ENCODE measurements at places on chromosomes 6 and 20. TPM values are rescaled to one million over a fixed set of nuclear protein-coding genes. Genes with fewer than 3 reads are reported as not detected.
A peak's percentile ranks its signal among the peaks of the same experiment; 100 is the strongest.

- no peak overlapping the region for H3K4me3 ChIP-seq
- no peak for DNase-seq
- H3K36me3 ChIP-seq, result no peaks in the 10 kb centered on the region
- H3K4me1 ChIP-seq, result no peaks in the 10 kb centered on the region
- H3K27me3 ChIP-seq, result no peaks in the 10 kb centered on the region
- no peak overlapping the region for H3K27ac ChIP-seq
Observed at GRCh38 chr6:50120300-50120699, 70.6 kb upstream of the DEFB112 start.

GRCh38 chr6:109455437-109456110 lies at the start of gene MICAL1:
Gene MICAL1, minus strand, starts transcription at chr6:109455772. Its CDS starts 1,576 bp downstream, at chr6:109454196.
- peak; percentile 71 for DNase-seq
- H3K27me3 ChIP-seq, result no peaks in the 10 kb centered on the region

LPIN3 gene
- 0.28 TPM for total RNA-seq

ZNF292 gene
- total RNA-seq, result 78.7 TPM

- H3K36me3 ChIP-seq, result no peaks in the 10 kb centered on the region
- H3K27ac ChIP-seq, result no peak overlapping the region
- peaks cover 31% of the 10 kb centered on the region for H3K4me1 ChIP-seq
- no peak overlapping the region for H3K4me3 ChIP-seq
- DNase-seq, result no peak
Observed at GRCh38 chr6:43809417-43810305, 39.6 kb downstream of the VEGFA start.

- no peak overlapping the region for H3K4me3 ChIP-seq
- H3K4me1 ChIP-seq, result peaks cover 45% of the 10 kb centered on the region
- peak overlapping the region; percentile 19 for H3K27ac ChIP-seq
- DNase-seq, result no peak
- no peaks in the 10 kb centered on the region for H3K27me3 ChIP-seq
Observed at GRCh38 chr20:23126281-23127061, 40.3 kb upstream of the CD93 start.

DNA sequence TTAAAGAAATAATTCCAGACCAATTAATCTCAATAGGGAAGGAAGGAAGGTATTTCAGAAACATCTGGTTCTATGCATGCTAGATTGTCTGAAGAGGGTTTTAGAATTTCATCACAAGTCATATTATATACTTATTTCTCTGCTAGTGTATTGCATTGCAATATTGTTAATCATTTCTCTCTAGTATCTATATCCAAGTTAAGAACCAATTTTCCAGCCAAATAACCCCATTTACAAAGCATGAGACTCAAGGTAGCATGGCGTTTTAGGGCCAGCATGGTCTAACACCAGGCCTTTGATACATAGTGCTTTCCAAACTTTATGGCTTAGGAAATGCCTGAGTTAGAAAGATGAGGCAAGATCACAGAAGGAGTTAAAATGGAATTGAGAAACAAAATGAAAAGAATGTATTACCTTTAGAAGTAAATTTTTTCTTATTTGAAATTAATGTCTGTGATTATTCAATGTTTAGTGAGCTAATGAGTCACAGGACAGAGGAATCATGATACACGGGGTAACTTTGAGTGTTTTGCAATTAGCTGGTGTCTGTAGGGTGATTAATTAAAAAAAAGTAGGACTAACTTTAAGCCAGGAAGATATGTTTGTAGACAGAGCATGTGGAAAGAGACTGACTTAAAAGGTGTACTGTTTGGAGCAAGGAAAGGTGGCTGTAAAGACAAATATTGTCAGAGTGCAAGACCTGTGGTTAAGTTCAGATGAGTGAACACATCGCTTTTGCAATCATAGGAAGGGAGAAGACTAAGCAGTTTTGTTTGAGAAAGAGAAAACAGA lies 1006.2 kb upstream of the CITED2 start:
- no peak overlapping the region for H3K4me3 ChIP-seq
- H3K36me3 ChIP-seq, result no peaks in the 10 kb centered on the region
- DNase-seq, result no peak
- H3K27me3 ChIP-seq, result no peaks in the 10 kb centered on the region
- H3K27ac ChIP-seq, result no peak overlapping the region
- no peaks in the 10 kb centered on the region for H3K4me1 ChIP-seq

DNA sequence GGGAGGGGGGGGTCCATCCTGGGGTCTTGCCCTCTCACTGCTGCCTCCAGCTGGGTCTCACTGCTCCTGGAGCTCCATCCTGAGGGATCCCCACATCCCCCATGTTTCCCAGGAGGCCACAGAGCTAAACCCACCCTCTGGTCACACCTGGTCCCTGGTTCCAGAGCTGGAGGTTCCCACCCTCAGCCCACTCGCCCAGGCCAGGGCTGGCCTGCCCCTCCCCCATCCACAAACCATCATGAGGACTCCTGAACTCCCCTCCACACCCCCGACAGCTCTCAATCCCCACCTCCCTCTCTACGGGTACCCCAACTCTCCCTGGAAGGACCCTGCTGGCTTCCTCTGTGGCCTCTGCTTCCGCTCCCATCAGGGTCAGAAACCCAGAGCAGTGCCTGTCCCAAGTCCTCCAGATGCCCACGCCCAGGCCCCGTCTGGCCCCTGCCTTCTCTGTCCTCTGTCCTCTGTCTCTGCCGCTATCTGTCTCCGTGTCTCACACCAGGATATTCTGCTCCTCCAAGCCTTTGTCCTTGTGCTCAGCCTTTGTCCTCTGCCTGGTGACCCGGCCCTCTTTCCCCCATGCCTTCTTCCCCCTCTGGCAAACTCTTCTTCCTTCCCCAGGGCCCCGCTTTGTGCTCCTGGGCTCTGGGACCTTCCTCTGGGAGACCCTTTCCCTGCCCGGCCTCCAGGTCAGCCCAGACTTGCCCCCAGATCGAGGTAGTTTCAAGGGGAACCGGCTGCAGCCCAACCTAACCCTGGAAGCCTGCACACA lies 74.0 kb downstream of the SRC start:
- H3K27ac ChIP-seq, result no peak overlapping the region
- DNase-seq, result no peak
- H3K4me1 ChIP-seq, result no peaks in the 10 kb centered on the region

GRCh38 chr6:15061180-15061641 lies 184.7 kb upstream of the JARID2 start:
- DNase-seq, result no peak
- no peaks in the 10 kb centered on the region for H3K36me3 ChIP-seq
- H3K4me1 ChIP-seq, result no peaks in the 10 kb centered on the region
- H3K4me3 ChIP-seq, result no peak overlapping the region

- no peak overlapping the region for H3K27ac ChIP-seq
- H3K4me1 ChIP-seq, result no peaks in the 10 kb centered on the region
- H3K36me3 ChIP-seq, result no peaks in the 10 kb centered on the region
- DNase-seq, result no peak
Observed at GRCh38 chr6:20608356-20608755, 74.1 kb downstream of the CDKAL1 start.

DNA sequence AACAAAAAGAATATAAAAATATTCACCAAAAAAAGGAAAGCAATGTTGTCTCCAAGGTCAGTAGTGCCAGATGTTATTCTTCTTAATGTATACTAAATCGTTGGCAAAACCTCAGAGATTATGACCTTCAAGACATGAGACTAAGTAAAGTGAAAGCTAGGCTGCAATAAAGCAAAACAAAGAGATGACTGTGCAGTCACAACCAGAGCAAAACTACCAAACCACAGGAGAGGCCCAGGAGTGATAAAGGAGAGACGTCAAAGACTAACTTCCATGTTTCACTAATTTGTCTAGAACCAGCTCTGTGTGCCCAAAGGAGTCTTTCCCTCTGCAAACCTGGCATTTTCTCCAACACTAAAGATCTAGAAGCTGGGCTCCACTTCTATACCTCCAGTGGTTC lies 155.9 kb upstream of the POU3F2 start:
- no peaks in the 10 kb centered on the region for H3K4me1 ChIP-seq
- no peaks in the 10 kb centered on the region for H3K27me3 ChIP-seq
- no peak overlapping the region for H3K4me3 ChIP-seq
- DNase-seq, result no peak
- H3K27ac ChIP-seq, result no peak overlapping the region

DNA sequence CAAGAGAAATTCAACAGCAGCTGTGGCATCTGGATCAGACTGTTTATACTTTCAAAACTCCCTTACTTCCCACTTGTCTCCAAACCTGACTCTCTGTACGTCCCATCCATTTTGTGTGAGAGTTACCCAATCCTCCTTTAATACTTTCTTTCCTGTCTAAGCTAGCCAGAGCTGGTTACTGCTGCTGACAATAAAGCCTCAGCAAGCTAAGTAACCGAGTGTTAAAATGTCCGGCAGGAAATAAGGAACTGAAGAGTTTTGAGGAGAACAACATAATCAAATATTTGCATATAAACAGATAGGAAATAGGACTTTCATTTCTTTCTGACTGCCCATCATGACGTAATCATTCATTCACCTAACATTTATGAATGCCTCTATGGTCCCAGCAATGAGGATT lies 11.6 kb downstream of the TMEM30A start:
- DNase-seq, result no peak
- H3K36me3 ChIP-seq, result peaks cover 5% of the 10 kb centered on the region
- no peaks in the 10 kb centered on the region for H3K4me1 ChIP-seq
- H3K27me3 ChIP-seq, result no peaks in the 10 kb centered on the region
- H3K4me3 ChIP-seq, result no peak overlapping the region

GRCh38 chr20:10200330-10200729 lies 18.3 kb upstream of the SNAP25 start:
- H3K4me3 ChIP-seq, result no peak overlapping the region
- no peaks in the 10 kb centered on the region for H3K27me3 ChIP-seq
- H3K27ac ChIP-seq, result no peak overlapping the region
- H3K4me1 ChIP-seq, result no peaks in the 10 kb centered on the region
- no peak for DNase-seq
- H3K36me3 ChIP-seq, result no peaks in the 10 kb centered on the region

GRCh38 chr20:11063444-11063843 lies 389.6 kb upstream of the JAG1 start:
- no peaks in the 10 kb centered on the region for H3K36me3 ChIP-seq
- no peaks in the 10 kb centered on the region for H3K4me1 ChIP-seq
- no peak overlapping the region for H3K4me3 ChIP-seq
- H3K27me3 ChIP-seq, result no peaks in the 10 kb centered on the region

GRCh38 chr20:53795170-53795569 lies 201.5 kb upstream of the ZNF217 start:
- no peak overlapping the region for H3K4me3 ChIP-seq
- H3K4me1 ChIP-seq, result no peaks in the 10 kb centered on the region
- no peak for DNase-seq
- no peaks in the 10 kb centered on the region for H3K36me3 ChIP-seq
- H3K27me3 ChIP-seq, result no peaks in the 10 kb centered on the region

- H3K36me3 ChIP-seq, result no peaks in the 10 kb centered on the region
- H3K27ac ChIP-seq, result no peak overlapping the region
- no peak overlapping the region for H3K4me3 ChIP-seq
- DNase-seq, result no peak
Observed at GRCh38 chr6:148223424-148223842, 119.2 kb upstream of the SASH1 start.

GRCh38 chr6:14075095-14075503 lies 42.5 kb upstream of the CD83 start:
- peak overlapping the region; percentile 71 for H3K27ac ChIP-seq
- no peaks in the 10 kb centered on the region for H3K36me3 ChIP-seq

LINC00237 gene
- total RNA-seq, result not detected

DDX43 gene
- total RNA-seq, result not detected

GRCh38 chr6:98828211-98828788 lies 6.1 kb upstream of the POU3F2 start:
- H3K4me1 ChIP-seq, result peaks cover 21% of the 10 kb centered on the region
- peaks cover 77% of the 10 kb centered on the region for H3K27me3 ChIP-seq
- no peak overlapping the region for H3K4me3 ChIP-seq
- DNase-seq, result no peak

SLC16A10 gene
- total RNA-seq, result 0.05 TPM

TRIM31 gene
- not detected for total RNA-seq

- H3K4me3 ChIP-seq, result no peak overlapping the region
- no peak overlapping the region for H3K27ac ChIP-seq
- H3K36me3 ChIP-seq, result no peaks in the 10 kb centered on the region
- DNase-seq, result no peak
- no peaks in the 10 kb centered on the region for H3K4me1 ChIP-seq
- H3K27me3 ChIP-seq, result no peaks in the 10 kb centered on the region
Observed at GRCh38 chr6:79686707-79687309, 55.7 kb downstream of the SH3BGRL2 start.

- DNase-seq, result no peak
- no peak overlapping the region for H3K27ac ChIP-seq
- no peak overlapping the region for H3K4me3 ChIP-seq
Observed at GRCh38 chr6:23213193-23213592, 643.8 kb downstream of the HDGFL1 start.

NKX2-2 gene
- total RNA-seq, result not detected

- H3K27ac ChIP-seq, result no peak overlapping the region
- DNase-seq, result no peak
- H3K27me3 ChIP-seq, result no peaks in the 10 kb centered on the region
- no peak overlapping the region for H3K4me3 ChIP-seq
- peaks cover 17% of the 10 kb centered on the region for H3K4me1 ChIP-seq
Observed at GRCh38 chr20:17936286-17936760, 32.3 kb downstream of the SNX5 start.

TCP1 gene
- total RNA-seq, result 230 TPM

- H3K4me3 ChIP-seq, result no peak overlapping the region
- peaks cover 9% of the 10 kb centered on the region for H3K4me1 ChIP-seq
- no peak overlapping the region for H3K27ac ChIP-seq
- no peaks in the 10 kb centered on the region for H3K27me3 ChIP-seq
- no peak for DNase-seq
- no peaks in the 10 kb centered on the region for H3K36me3 ChIP-seq
Observed at GRCh38 chr6:16442031-16442430, 203.6 kb downstream of the GMPR start.

DNA sequence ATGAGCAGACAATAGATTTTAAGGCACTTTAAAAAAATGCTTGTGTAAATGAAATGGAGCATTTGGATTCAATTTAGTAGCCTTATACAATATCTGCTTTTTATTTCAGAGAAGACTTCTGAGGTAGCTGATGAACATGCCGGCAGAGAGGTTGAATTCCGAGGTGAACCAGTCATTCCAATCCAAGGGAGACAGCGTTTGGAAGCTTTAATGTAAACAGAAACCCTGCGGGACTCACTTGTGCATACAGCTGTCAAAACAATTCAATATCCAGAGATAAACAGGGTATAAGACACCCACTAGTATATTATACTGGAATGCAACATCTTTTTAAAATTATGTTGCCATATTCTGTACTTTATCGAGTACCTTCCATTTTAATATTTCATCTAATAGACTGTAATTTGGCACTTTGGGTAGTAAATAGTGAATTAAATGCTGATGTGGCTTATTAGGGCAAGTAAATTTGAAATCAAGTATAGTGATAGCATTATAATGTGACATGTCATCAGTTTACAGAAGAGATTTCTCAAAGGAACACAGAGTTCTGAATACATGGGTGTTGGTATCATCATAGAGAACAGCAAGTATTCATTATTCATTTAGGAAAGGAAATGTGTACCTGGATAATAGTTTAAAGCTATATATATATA lies 347.7 kb downstream of the PRKN start:
- no peak overlapping the region for H3K27ac ChIP-seq
- H3K4me1 ChIP-seq, result no peaks in the 10 kb centered on the region
- no peak for DNase-seq
- H3K4me3 ChIP-seq, result no peak overlapping the region
- H3K27me3 ChIP-seq, result no peaks in the 10 kb centered on the region

CDS2 gene
- 54.7 TPM for total RNA-seq

TTBK1 gene
- total RNA-seq, result not detected

MUCL3 gene
- total RNA-seq, result not detected

- H3K4me3 ChIP-seq, result no peak overlapping the region
- H3K27ac ChIP-seq, result no peak overlapping the region
- H3K4me1 ChIP-seq, result no peaks in the 10 kb centered on the region
- H3K36me3 ChIP-seq, result no peaks in the 10 kb centered on the region
- no peaks in the 10 kb centered on the region for H3K27me3 ChIP-seq
Observed at GRCh38 chr6:153790876-153791473, 248.1 kb upstream of the OPRM1 start.

- no peak for DNase-seq
- H3K4me3 ChIP-seq, result no peak overlapping the region
- no peaks in the 10 kb centered on the region for H3K27me3 ChIP-seq
Observed at GRCh38 chr20:4665591-4665990, 56.1 kb upstream of the PRND start.

FLOT1 gene
- total RNA-seq, result 94.2 TPM

All from natural killer cell (primary cell).